ENCODE measurements at places on chromosomes 6 and 20.

- DNase-seq: peak; percentile 45
Measured at GRCh38 chr20:32513031-32513866, 71.9 kb downstream of the NOL4L start.

DNA sequence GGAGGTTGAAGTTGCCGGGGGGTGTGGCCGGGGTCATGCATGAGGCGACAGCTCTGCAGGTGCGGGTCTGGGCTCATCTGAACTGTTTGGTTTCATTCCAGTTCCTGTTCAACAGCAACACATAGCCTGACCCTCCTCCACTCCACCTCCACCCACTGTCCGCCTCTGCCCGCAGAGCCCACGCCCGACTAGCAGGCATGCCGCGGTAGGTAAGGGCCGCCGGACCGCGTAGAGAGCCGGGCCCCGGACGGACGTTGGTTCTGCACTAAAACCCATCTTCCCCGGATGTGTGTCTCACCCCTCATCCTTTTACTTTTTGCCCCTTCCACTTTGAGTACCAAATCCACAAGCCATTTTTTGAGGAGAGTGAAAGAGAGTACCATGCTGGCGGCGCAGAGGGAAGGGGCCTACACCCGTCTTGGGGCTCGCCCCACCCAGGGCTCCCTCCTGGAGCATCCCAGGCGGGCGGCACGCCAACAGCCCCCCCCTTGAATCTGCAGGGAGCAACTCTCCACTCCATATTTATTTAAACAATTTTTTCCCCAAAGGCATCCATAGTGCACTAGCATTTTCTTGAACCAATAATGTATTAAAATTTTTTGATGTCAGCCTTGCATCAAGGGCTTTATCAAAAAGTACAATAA is 72.5 kb downstream of the PTPN1 start:
- DNase-seq: no peak

GRCh38 chr20:11675920-11676629 is 241.6 kb upstream of the BTBD3 start:
- no peak for DNase-seq

DNA sequence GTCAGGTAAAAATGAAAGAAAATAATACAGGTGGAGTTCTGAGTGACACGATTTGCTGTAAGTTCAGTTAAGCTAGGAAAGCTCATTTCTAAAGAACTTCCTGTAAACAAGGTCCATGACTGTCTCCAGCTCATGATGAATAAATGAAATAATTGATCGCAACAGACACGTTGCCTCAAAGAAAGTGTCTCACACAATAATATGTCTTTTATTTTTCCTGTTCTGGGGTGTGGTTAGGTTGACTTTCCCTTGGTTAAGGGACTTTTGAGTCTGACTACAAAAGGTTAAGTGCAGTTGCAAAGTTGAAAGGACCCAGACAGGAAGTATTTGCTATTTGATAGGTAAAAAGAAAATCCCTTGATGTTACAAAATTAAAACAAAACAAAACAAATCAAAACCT is 304.2 kb upstream of the PRDM1 start:
- no peak for DNase-seq

GRCh38 chr6:162882801-162883481 is 155.2 kb downstream of the PACRG start:
- no peak for DNase-seq

- no peak for DNase-seq
Measured at GRCh38 chr6:72876256-72876655, 254.4 kb downstream of the KCNQ5 start.

DNA sequence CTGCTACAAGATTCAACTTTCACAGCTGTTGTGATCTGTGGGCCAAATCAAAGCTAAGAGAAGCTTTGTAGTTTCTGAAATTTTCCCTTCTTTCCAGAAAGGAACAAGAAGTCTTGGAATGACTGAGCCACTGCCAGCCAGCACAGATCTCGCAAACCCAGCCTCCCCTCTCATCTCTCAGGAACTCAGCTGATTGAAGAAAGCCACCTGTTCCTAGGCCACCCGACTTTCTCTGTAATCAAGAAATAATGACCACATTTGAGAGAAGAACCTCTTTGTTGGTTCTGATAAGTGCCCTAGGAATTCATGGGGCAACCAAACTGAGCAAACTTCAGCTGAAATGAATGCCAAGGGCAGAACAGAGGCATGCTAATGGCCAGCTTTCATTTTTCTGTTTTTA is 61.7 kb downstream of the HDGFL1 start:
- no peak for DNase-seq

DNA sequence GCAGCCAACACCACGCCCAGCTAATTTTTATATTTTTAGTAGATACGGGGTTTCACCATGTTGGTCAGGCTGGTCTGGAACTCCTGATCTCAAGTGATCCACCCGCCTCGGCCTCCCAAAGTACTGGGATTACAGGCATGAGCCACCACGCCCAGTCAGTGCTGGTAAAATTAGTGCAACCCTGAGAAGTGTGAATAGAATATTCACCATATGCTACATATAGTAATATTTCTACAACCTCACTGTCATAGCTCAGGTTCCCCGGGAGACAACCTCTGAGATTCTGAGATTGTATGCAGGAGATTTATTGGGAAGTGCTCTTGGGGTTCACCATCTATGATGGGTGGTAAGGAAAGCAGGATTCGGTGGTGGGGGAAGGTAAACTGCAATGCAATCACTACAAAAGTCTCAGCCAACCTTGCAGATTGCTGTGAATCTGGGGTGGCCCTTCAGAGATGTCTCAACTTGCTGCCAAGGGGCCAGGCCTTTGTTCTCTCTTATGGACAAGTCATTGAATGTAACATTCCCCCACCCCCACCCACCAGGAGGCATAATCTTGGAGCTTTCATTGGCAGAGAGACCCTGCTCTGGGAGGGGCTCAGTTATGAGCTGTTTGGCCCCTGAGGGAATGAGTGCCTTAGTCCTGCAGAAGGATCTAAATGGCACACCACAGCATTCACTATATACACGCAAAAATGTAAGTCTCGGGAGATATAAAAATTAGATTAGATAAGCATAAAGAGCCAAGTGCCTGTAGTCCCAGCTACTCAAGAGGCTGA is 34.0 kb upstream of the SEC63 start:
- DNase-seq: no peak

DNA sequence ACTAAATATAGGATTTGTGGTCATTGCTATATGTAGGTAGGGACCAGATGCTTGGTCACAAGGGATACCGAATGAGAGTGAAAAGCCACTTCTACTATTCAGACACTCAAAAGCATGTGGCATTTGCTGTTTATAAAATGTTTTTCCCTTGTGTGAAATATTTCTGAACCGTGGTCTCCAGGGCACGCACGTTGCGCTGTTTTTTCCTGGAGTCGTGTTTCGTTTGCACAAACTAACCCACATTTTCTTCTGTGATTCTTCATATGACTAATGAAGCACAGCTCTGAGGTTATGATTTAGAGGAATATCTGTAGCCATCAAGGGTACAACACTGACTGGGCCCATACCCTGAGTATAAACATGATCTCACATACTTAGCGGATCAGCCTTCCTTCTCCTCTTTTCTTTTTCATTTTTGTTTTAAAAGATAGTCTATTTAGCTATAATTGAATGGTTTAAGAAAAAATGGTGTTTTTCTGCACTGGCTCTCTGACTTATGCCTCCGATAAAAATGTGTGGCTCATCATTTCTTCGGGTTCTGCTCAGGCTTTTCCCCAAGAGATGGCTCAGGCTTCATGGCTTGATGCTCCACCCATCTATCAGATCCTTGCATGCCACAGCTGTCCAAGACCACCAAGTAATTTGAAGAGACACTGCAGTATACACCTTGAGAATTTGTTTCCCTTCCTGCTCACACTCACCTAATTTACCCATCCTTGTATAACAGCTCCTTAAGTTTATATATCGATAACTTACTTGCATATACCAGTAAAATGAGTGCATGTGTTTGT is 59.9 kb upstream of the HBS1L start:
- DNase-seq: no peak

GRCh38 chr6:128822271-128822670 is 60.7 kb upstream of the LAMA2 start:
- no peak for DNase-seq

DNA sequence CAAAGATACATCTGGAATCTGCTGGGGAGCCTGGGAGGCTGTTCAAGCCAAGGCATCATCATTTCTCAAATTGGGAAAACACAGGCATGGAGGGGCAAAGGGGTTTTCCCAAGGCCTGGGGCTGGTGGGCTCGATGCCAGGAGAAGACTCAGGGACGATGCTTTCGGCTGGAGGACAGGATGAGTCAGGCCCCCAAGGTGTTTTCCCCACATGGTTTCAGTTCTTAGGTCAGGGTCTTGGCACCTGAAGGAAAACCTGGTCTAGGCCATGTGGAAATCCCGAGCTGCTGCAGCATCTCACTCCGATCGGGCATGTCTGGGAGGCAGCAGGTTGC is 348.1 kb downstream of the CDC5L start:
- no peak for DNase-seq

DNA sequence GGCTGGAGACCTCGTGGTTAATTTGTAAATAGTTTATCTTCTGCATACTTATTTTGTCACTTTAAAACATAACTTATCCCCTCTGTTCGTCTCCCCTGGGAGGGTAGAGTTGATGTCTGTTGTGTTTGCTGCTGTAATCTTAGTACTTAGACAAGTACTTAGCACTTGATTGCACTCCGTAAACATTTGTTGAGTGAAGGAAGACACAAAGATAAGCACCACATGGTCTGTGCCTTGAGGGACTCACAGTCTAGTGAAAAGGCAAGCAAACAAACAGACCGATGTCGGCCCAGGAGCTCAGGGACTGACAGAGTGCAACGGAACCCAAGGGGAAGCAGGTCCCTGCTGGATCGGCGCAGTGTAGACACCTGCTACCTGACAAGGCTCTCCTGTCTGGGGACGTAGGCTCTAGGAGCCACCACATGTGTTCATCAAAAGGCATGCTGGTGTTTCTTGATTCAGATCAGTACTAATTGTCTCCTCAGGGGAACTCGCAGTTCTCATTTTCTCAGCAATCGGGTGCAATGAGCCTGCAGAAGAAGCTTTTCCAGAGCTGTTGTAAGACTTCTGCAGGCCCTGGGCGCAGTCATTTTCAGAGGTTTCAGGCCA is 31.4 kb downstream of the EDN3 start:
- no peak for DNase-seq

DNA sequence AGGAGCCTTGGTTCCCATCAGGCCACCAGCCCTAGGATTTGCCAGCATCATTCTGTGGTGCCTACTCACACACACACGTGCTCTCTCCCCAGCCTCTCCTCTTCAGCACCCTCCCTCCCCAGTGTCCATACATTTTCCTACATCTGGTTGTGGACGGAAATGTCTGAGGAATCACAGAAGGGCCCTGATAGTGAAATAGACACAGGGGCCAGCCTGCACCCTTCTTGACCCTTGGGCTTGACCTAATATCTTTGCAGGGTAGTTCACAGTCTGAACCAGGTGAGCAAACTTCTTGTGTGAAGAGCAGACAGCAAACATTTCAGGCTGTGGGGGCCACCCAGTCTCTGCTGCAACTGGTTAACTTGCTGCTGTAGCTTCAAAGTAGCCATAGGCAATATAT is 108.5 kb upstream of the NXT1 start:
- no peak for DNase-seq

DNA sequence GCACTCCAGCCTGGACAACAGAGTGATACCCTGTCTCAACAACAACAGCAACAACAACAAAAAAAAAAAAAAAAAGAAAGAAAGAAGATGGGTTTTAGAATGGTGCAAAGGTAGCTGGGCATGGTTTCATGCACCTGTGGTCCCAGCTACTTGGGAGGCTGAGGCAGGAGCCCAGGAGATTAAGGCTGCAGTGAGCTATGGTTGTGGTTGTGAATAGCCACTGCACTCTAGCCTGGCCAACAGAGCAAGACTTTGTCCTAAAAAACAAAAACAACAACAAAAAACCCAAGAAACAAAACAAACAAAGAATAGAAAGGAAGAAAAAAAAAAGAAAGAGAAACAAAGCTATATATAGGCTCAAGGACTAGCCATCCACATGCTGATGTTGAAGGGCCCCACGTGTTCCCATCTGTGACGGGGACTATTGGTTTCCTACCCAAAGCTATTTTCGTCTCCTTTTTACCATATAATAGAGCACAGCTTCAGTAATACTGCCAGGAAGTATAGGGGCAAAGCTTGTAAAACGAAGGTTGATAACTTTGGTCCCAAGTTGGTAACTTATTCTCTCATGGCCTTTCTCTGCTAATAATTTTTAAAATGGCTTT is 7.9 kb upstream of the EEF1E1 start:
- no peak for DNase-seq

- no peak for DNase-seq
Measured at GRCh38 chr6:47669684-47670513, 28.5 kb upstream of the ADGRF4 start.

GRCh38 chr20:47202733-47203667 is 153.5 kb downstream of the ZMYND8 start:
- DNase-seq: peak; percentile 39

- DNase-seq: no peak
Measured at GRCh38 chr6:131382631-131383030, 190.4 kb upstream of the ARG1 start.

- no peak for DNase-seq
Measured at GRCh38 chr20:7866285-7866684, 74.0 kb downstream of the HAO1 start.

DNA sequence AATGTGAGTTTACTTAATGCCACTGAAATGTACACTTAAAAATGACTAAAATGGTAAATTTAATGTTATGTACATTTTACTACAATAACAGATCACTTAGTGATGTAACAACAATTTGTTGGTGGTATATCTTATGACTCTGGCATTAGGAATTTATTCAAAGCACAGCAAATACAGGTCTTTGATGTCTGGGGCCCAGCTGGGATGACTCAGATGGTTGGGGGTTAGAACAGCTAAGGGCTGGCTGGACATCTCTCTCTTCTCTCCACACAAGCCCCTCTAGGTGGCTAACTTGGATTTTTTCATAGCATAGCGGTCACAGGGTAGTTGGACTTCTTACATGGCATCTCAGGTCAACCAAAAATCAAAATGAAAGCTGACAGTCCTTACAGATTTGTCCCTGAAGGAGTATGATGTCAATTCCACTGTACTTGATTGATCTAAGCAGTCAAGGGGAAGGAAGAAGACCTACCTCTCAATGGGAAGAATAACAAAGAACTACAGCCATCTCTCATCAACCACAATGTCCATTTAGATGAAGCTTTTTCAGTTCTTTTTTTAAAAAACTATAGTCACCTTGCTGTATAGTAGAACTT is 37.5 kb upstream of the LCA5 start:
- DNase-seq: no peak

- no peak for DNase-seq
Measured at GRCh38 chr6:167533851-167534250, 209.0 kb downstream of the TTLL2 start.

- DNase-seq: peak; percentile 13
Measured at GRCh38 chr6:131628726-131629125, 684 bp upstream of the MED23 start.

GRCh38 chr20:48789781-48790472 is 37.9 kb downstream of the PREX1 start:
- no peak for DNase-seq
